ENCODE measurements at places on chromosomes 5 and 9.

- no peak for DNase-seq
These were observed 54.5 kb upstream of the PSD2 start for GRCh38 chr5:139740992-139741672.

- DNase-seq: no peak
These were observed 135.3 kb downstream of the YIPF5 start for GRCh38 chr5:144035046-144035740.

GRCh38 chr9:14479163-14479560 lies 165.2 kb upstream of the NFIB start:
- DNase-seq: no peak

- no peak for DNase-seq
These were observed 103.9 kb downstream of the FRMD3 start for GRCh38 chr9:83434254-83434653.

GRCh38 chr5:142014911-142015584 lies 2.2 kb upstream of the GNPDA1 start:
- no peak for DNase-seq

- no peak for DNase-seq
These were observed 257.9 kb downstream of the SGCD start for GRCh38 chr5:156584871-156585270.

- DNase-seq: no peak
These were observed 8.8 kb upstream of the TGFBI start for GRCh38 chr5:136020001-136020382.

- DNase-seq: no peak
These were observed 316.2 kb upstream of the CLINT1 start for GRCh38 chr5:158174918-158175851.

GRCh38 chr5:116842514-116842961 lies 267.9 kb upstream of the SEMA6A start:
- DNase-seq: no peak

- no peak for DNase-seq
These were observed 37.5 kb downstream of the ZNF618 start for GRCh38 chr9:113913426-113914195.

DNA sequence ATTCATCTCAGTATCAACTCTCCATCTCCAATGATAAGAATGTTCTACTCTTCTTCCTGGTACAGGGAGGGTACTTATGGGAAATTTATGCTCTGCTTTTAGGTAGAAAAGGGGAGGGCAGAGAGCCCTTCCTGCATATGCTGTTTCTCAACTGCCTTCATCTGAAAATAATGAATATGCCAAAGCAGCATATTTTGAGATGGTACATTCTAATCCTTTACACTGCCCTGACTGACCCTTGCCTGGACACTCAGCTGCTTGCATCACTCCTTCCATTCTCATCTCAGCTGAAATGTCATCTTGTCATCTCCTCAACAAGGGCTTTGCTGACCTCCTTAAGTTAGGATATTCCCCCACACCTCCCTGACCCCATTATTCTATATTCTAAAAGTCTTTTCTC lies 68.5 kb downstream of the ALDH7A1 start:
- no peak for DNase-seq

GRCh38 chr5:99795031-99795430 lies 740.1 kb upstream of the FAM174A start:
- DNase-seq: no peak

GRCh38 chr5:159908591-159908940 lies 7.7 kb upstream of the ADRA1B start:
- DNase-seq: no peak

DNA sequence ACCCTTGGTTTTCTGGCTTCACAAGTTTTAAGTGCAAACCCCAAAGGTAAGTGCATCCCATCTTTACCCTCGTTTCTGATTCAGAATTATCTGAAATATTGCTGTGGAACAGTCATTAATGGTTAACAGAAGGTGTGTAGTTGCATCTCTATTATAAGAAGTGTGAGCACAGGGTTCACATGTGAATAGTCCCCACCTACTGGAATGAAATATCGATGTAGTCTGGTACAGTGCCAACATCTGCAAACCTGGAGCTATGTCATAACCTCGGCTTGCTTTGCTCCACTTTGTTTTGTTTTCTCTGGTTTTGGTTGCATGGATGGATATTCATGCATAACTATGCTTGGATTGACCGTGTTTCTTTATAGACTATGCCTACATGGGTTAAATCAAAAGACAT lies 12.6 kb downstream of the HTR4 start:
- no peak for DNase-seq

DNA sequence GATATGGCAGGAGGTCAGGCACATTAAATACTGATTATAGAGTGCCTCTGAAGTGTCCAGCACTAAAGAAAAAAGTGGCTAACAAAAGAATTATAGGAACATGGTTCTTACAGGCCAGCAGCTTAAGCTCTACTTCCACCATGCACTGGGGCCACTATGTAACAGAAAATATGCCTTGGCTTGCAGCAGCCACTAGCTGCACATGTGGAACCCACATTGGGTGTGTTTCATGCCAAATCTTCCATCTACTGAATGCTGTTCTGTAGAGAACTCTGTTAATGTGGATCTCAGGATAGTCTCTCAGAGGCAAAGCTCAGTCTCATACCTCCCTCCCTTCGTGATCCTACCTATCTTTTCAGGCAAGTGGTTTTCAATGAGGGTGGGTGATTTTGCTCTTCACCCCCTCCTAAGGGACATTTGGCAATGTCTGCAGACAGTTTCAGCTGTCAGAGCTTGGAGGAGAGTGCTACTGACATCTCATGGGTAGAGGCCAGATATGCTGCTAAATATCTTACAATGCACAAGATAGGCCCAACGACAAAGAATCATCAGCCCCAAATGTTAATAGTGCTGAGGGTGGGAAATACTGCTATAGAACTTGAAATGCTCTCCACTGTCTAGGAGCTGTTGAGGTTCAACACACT lies 218.9 kb downstream of the TARS1 start:
- no peak for DNase-seq

Measured in esophagus muscularis mucosa (tissue), 4 donors.